ENCODE measurements at places on chromosomes 11 and 22.

GRCh38 chr11:111193924-111194490 lies 51.5 kb upstream of the POU2AF2 start:
- DNase-seq = no peak

DNA sequence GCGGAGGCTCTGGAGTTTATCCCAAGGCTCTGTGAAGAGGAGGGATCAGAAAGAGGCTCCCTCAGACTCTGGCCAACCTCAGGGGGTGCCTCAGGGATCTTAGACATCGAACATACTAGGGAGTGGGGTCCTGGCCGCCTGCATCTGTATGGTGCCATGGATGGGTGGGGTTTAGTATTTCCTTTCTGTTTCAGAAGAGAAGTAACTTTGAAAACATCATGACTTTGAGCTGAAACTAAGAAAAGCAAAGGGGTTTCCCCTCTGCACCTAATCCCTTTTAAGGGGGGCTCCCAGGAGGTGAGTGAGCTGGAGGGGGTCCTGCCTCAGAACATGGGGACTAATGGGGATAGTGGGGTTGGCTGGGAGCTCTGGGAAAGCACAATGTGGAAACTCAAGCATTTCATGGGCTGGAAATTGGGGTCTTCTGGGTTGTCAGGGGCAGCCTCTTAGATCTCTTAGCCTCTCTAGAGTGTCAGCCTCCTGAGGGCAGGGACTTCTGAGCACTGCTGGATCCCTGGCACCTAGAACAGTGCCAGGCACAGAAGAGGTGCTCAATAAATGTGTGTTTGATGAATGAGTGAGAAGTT lies 11.8 kb upstream of the SSTR3 start:
- DNase-seq = no peak

DNA sequence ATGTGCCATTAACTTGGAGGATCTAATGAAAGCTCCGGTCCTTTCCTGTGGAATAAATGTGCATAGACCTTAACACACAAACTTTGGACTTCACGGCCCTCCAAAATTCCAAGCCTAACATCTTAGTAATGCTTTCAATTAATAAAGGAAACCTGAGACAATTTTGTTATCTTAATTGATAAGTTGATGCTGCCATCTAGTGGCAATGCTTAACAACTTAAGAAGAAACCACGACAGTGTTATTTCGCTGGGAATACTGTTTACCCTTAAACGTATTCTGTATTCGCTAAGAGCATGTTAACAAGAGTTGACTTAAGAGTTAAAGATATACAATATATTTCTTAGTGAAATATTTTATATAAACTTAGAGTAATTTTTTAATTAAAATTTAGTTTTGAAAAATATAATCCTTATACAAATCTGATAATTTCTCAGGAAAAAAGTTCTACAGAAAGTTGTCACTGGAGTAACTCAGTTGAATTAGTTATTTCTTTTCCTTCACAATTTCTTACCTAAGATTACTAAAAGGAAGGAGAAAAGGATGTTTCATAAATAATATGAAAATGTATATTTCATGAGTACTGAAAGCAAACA lies 35.0 kb upstream of the OR9G4 start:
- DNase-seq = no peak

GRCh38 chr11:73241300-73241699 lies 23.2 kb downstream of the P2RY2 start:
- DNase-seq = no peak

DNA sequence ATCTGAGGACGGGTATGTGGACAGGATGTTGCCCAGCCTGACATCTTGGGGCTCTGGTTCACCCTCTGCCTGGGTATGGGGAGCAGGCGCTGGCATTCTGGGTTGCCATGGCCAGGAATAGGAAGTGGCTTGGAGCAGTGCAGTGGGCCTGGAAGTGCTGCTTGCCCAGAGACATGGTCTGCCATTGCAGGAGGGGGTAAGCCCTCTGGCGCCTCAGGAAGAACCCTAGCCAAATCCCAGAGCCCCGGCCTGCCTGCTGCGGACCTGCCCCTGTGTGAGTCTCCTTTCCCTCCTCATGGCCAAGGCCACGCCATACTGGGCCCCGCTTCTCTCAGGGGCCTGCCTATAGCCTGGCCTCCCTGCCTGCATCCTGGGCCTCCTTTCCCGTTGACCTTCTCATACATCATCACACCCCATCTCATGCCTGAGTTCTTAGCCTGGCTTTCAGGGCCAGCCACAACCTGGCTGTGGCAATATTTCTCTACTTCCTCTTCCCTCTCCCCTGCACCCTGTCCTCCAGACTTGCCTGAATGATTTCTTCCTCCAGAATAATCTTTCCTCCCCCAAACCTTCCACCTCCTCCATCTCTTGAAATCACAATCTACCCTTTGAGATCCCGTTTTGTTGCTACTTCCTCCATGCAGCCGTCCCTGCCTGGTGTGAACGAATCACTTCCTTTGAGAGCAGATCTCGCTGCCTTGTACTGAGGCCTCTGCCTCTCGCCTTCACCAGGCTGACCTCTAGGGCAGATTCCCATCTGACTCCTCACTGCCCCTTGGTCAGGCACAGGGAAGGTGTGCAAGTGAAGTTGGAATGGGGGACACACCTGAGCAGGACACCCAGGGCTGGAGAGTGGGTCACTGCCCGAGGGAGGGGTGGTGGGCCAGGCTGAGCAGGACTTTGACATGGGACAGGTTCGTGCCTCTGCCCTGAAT lies 5.2 kb downstream of the CAPN5 start:
- DNase-seq = no peak

GRCh38 chr22:49971232-49972162 lies 10.9 kb downstream of the PIM3 start:
- DNase-seq = peak; percentile 69

DNA sequence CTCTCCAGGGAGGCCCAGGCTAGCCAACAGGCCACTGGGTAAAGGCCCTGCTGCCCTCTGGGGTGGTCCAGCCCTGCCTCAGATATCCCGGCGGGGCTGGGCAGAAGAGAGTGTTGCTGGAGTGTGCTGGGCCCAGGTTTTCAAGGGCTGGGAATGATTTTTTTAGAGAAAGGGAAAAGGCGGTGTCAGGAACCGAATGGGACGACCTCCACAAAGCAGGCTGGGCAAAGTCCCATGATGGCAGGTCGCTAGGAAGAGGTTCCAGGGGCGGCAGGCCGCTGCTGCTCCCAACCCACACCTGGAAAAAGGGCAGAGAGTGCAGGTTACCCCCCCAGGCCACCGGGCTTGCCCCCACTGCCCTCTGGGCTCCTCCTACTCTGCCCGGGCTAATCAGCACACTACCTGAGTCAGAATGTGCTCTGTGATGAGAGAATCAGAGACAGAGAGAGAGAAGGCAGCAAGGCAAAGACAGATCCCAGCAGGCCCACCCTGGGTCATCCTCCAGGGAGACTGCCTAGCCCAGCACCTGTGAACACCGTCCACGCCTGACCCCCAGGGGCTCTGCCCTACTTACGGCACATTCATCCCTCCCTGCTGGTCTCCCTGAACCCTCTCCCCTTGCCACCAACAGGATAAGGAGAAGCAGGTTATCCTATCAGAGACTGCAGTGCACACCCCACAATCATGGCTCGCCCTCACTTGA lies 4.6 kb downstream of the PATZ1 start:
- DNase-seq = no peak

DNA sequence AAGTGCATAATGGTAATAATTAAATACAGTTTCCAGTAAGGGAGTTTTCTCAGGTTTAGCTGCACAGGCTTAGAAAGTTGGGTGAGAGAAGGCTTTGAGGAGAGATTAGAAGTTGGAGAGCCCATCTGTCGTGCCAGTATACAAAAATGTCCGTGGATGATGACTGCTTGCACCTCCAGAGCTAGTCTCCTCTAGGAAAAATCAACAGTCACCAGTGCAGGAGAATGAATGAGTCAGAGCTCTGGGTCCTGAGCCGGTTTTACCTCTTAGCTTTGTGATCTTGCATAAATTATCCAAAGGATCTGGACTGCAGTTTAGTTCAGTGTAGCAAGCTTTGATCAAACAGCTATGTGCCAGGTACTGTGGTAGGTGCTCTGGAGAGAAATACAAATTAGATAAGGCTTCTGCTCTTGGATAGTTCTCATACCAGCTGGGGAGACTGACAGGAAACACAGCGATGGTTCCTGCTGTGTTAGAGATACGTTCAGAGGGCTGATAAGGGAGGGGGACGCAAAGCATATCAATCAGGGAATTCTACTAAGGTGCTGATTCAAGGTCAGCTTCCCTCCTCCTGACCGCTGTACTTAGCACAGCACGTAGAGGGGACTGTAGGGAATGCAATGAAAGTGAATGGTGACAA lies 125.9 kb downstream of the TEAD1 start:
- no peak for DNase-seq
